Fibroblast of lung (primary cell): ENCODE measurements at places on chromosomes 4 and X. TPM values are rescaled to one million over a fixed set of nuclear protein-coding genes. Genes with fewer than 3 reads are reported as not detected.
A peak's percentile ranks its signal among the peaks of the same experiment; 100 is the strongest.

GRCh38 chr4:898869-899555 is 33.1 kb downstream of the GAK start:
- no peak for DNase-seq

Gene TMEM47
- 62.4 and 128 TPM in 2 replicates for total RNA-seq

Gene NMU
- not detected in 2 replicates for total RNA-seq

Gene IL3RA
- under 0.01 TPM in 1 of 2 replicates, not detected in the other for total RNA-seq

DNA sequence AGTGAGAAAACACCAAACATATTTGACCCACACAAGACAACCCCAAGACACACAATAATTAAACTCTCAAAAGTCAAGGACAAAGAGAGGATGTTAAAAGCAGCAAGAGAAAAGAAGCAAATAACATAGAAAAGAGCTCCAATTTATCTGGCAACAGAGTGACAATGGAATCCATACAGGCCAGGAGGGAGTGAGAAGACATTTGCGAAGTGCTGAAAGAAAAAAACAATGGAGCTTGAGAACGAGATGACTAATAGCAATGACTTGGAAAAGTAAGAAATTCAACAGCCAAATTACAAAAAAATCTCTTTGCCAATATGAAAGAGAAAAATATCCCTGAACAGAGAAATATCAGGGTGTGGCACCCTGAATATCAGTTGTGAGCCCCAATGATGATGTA is 61.6 kb downstream of the MAD2L1 start:
- peak; percentile 17 for DNase-seq

Gene XAGE2
- not detected in 2 replicates for total RNA-seq

DNA sequence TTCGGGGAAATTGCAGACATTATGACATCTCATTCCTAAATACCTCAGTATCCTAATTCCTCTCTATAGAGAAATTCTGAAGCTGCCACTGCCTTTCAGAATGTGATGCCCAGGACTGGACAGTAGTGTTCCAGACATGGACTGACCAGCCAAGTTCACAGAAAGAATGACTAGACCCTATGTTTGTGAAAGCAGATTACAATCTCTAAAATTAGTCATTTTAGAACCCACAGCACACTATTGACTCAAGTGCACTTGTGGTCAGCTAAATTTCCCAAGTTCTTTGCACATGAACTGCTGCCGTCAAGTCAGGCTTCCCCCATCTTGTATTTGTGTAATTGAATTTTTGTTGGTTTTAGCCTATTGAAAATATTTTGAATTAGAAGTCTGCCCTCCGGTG is 81.0 kb upstream of the ESX1 start:
- DNase-seq: peak; percentile 69

Gene TEC
- total RNA-seq: 1.5 and 5.3 TPM in 2 replicates

DNA sequence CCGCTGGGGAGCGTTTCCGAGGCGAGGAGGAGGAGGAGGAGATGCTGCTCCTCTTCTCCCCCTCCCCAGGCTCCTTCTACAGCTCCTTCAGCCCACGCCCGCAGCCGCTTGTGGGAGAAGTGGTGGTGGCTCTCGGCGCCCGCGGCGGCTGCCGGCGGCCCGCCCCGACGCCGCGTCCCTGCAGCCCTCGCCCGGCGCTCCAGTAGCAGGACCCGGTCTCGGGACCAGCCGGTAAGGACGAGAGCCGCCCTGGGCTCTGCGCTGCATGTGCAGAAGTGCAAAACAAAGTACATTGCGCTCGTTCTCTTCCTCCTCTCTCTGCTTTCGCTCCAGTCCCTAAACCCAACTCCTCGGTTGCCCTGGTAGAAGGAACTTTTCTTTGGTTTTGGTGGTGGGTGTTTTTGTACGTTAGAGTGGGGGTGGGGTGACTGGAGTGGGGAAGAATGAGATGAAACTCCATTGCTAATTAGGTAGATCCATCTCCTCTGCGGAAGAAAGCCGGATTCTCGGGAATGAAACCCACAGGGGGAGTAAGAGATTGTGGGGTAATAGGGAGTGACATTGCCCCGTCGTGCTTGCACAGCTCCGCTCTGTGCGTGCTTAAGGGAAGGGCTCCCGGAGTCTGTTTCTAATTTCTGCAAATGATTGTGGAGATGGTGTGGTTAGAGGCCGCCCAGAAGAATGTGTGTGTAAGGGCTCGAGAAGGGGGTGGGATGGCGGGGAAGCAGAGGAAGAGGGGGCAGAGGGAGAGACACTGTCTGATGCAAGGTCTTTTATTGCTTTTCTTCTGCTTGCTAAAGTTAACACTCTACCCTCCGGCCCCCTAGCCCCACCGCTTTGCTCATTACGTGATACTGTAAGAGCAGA is 677 bp downstream of the PTPN13 start:
- DNase-seq: peak; percentile 88

Gene TBC1D8B
- 5.4 and 9.1 TPM in 2 replicates for total RNA-seq

GRCh38 chr4:184416913-184417734 is 57.2 kb downstream of the IRF2 start:
- no peak for DNase-seq

- DNase-seq: peak; percentile 75
Observed at GRCh38 chr4:10753336-10753735, 68.8 kb upstream of the CLNK start.

Gene PRKG2
- total RNA-seq: 17.5 and 26.5 TPM in 2 replicates

Gene TCEAL8
- total RNA-seq: 100 and 127 TPM in 2 replicates

- no peak for DNase-seq
Observed at GRCh38 chr4:123955167-123955800, 558.7 kb downstream of the SPRY1 start.

- peak; percentile 5 for DNase-seq
Observed at GRCh38 chr4:149825336-149825735, 9.7 kb upstream of the IQCM start.

Gene ASB11
- total RNA-seq: not detected in 2 replicates

Gene SYP
- total RNA-seq: 0.17 and 0.26 TPM in 2 replicates

DNA sequence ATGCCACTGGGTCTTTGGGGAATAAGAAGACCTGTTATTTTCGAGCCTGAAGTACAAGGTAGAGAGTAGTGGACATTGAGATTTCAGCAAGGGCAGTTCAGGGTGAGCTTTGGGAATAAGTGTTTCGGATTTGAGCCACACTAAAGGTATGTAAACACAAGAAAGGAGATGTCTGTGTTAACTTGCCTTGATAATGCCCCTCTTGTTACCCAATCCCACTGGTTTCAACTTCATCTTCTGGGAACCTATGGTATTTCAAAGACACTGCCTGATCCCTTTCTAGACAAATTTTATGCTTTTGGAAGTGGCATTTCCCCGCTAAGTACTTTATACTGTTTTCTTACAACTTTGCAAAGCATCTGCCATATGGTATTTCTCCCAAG is 79.4 kb downstream of the SLC9A6 start:
- DNase-seq: no peak

Gene TMEM185A
- total RNA-seq: 14.1 and 17.3 TPM in 2 replicates

Gene DMRTC1B
- not detected in 2 replicates for total RNA-seq

Gene OPN1LW
- not detected in 2 replicates for total RNA-seq

- DNase-seq: peak; percentile 37
Observed at GRCh38 chr4:87838890-87839591, 6.3 kb downstream of the MEPE start.

- no peak for DNase-seq
Observed at GRCh38 chrX:13574600-13574999, 5.2 kb downstream of the EGFL6 start.

Gene SPON2
- 261 and 367 TPM in 2 replicates for total RNA-seq

Gene XPNPEP2
- 0.17 and 1.5 TPM in 2 replicates for total RNA-seq
